ENCODE measurements at places on chromosomes 4 and X.

- DNase-seq = no peak
These were observed 60.6 kb upstream of the TLR2 start for GRCh38 chr4:153623491-153623890.

DNA sequence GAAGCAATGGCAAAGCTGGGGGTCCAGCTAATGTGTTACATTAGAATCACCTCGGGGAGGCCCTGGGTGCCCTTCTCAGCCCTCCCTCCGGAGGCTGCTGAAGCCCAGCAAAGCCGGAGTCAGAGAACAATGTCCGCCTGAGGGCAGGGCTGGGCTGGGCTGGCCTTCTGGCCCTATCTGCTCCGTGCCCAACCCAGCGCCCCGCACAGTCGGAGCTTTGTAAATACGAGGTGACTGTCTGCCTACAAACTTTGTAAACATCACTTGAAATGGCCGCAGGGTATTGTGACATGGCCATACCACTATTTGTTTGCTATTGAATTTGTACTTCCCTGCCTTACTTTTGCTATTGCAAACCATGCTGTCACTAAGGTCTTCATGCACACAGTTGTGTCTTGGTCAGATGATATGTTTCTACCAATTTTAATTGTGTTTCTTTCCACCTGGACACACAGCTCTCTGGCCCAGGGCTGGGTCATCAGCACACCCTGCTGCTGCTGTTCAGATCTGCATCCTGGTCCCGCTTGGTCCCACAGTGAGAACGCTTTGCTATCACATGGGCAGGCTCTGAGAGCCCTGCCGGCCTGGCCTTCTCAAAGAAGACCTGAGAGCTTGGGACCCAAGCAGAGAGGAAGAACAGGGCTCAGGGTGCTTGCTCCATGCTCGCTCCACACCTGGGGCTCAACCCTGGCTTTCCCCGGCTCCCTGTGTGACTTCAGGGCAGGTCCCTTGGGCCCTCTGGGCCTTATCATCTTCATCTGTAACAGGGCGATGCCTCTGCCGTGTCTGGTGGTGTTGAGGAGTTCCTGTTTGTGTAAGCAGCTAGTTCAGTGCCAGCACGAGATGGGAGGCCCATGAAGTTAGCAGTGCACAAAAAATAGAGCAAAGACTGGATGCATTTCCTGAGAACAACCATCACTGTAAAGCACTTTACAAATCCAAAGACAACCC is 2.3 kb downstream of the S100P start:
- no peak for DNase-seq

DNA sequence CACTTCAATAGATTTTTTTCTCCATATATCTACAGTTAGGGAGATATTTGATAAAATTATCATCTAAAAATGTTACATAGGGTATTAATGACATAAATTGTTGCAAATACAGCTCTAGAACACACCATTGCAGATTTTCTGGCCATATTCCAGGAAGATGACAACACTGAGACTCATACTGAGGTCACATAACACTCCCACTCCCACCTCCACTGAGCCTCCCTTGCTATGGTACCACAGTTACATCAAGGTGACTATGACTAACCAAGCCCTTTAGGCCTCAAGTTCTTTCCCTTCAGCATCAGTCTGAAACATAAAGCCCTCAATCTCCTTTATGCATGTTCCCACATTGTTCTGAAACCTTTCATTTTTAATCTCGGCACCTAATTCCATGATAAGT is 932.0 kb upstream of the IGFBP7 start:
- no peak for DNase-seq

GRCh38 chr4:55561889-55562288 is 15.2 kb upstream of the CLOCK start:
- no peak for DNase-seq

GRCh38 chr4:107618656-107619055 is 101.4 kb downstream of the PAPSS1 start:
- DNase-seq = no peak

DNA sequence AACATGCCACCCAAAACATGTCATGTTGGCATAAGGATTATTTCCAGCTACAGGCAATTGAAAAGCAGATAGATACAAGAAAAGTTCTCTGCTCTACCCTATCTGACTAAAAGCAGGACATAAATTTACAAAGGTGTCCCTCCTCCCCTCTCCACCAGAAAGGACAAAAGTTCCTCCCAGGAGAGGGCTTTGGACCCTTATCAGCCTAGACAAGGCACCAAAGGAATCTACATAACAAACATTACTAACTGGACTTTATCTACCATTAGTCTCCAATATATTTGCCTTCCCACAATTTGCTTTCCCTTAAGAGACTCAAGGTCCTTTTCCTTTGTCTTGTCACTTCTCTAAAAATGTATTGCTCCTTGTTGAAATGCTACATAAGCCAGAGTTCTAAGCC is 55.6 kb downstream of the ADGRA3 start:
- no peak for DNase-seq
